ENCODE measurements at places on chromosomes 5 and 9.

GRCh38 chr5:80761966-80762365 lies 107.2 kb upstream of the DHFR start:
- DNase-seq: no peak

DNA sequence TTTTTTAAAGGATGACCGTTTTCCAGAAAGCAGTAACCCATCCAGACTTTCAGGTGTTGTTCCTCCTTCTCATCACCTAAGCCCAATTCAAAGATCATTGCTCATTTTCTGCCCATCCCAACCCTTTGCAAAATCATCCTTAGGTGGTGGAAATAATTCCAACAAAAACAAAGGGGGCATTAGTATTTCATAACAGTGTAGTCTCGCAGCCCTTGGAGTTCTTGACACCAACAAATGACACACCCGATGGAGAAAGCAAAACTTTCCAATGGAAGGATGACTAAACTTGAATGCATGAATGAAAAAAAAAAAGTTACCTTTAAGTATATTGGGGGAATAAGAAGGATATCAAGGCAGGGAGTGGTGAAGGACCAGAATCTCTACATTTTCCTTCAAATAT lies 117.0 kb downstream of the PAPPA start:
- DNase-seq: no peak

GRCh38 chr5:82925061-82925411 lies 152.2 kb downstream of the TMEM167A start:
- no peak for DNase-seq

DNA sequence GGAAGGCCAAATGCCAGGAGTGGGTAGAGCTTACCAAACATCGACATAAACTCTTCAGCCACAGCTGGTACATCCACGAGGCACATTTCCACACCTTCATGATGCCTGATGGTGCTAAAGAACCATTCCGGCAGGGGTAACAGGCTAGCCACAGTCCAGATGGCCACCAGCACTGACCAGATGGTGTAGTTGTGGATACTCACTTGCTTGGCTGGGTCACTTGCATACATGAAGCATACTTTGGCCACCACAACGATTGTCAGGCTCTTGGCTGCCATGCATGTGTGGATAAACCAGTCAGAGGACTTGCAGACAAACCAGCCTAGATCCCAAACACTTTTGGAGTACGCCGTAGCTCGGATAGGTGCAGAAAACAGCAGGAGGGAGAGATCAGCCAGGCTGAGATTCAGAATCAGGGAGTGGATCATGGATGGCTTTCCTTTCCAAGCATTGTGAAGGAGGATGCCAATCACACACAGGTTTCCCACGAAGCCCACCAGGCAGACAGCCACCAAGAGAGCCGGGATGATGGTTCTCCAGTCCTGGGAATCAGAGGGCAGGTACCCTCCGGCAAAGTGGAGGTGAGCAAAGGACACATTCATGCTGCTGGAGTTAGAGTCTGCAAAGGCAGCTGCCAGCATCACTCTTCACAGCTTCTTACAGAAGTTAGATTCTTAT lies 378 bp downstream of the GPR151 start:
- no peak for DNase-seq

DNA sequence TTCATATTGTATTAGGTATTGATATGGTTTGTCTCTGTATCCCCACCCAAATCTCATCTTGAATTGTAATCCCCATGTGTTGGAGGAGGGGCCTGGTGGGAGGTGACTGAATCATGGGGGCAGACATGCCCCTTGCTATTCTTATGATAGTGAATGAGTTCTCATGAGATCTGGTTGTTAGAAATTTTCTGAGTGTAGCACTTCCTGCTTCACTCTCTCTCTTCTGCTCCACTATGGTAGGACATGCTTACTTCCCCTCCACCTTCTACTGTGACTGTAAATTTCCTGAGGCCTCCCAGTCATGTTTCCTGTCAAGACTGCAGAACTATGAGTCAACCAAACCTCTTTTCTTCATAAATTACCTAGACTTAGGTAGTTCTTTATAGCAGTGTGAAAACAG lies 187.4 kb upstream of the SLC24A2 start:
- no peak for DNase-seq

DNA sequence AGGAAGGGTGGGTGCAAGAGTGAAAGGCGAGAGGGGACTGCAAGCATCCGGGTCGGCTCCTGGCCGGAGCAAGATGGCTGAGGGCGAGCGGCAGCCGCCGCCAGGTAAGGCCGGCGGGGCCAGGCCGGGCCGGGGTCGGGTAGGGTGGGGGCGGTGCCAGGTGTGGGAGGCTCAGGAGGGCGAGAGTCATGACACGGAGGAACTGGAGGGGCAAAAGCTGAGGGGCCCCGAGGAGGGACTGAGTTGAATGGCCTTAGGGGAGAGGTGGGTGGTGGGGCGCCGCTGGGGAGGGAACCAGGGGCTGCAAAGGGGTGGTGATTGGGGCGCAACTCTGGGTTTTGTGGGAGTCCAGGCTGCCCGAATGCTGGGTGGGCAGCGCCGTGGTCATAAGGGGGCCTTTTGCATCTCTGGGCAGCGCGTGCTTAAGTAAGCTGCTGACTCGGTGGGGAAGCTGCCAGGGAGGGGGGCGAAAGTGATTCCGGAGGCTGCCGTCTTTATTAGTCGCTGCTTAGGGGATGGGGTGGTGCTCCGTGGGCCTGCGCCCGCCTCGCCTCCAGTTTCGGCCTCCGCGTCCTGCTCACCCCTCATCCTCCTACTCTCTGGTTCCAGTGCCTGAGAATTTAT lies 425 bp downstream of the PTPA start:
- DNase-seq: no peak

- no peak for DNase-seq
These were observed 46.3 kb upstream of the PALM2AKAP2 start for GRCh38 chr9:109733690-109734089.

- DNase-seq: no peak
These were observed 1.1 kb upstream of the GNA14 start for GRCh38 chr9:77649109-77649812.

GRCh38 chr5:132815454-132815853 lies 2.4 kb downstream of the SOWAHA start:
- no peak for DNase-seq

GRCh38 chr5:1781107-1781506 lies 18.5 kb downstream of the MRPL36 start:
- no peak for DNase-seq

DNA sequence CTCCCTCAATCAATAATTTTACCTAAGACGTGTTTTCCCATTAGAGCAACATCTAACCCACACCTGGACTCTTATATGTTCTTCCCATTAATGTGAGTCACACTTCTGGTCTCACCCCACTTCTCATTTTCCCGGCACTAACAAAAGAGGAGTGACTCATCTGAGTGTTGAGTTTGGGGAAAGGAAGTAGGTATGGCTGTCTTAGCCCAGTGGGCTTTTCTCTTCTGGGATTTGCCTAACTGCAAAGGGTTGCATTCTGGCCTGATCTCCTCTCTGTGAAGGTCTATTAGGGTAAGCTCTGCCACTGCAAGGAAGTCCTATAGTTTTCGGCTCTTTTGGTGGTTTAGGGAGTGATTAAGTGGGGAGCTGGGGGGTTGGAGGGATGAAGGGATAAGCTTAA lies 195.6 kb downstream of the KIAA0825 start:
- DNase-seq: no peak

- DNase-seq: no peak
These were observed 82.1 kb downstream of the SLF1 start for GRCh38 chr5:94700592-94700991.

GRCh38 chr9:98819231-98819630 lies 11.8 kb downstream of the GALNT12 start:
- no peak for DNase-seq

GRCh38 chr9:91655215-91655614 lies 231.6 kb upstream of the NFIL3 start:
- no peak for DNase-seq

DNA sequence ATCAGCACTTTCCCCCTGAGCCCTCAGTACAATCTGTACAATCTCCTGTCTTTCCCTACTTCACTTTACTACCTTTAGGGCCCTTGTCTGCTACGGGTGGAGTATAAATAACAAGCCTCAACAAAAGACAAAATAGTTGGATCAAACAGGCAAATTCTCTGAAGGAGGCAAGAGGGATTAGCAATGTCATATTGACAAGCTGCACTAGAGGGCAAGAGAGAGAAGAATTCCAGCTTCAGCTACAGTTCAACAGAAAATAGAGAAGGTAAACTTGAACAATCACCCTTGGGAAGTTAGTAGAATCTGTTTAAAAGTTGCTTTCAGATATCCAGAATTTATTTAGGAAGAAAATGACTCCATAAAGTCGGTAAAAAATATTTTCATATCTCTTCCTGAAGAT lies 68.4 kb upstream of the IZUMO3 start:
- DNase-seq: no peak

DNA sequence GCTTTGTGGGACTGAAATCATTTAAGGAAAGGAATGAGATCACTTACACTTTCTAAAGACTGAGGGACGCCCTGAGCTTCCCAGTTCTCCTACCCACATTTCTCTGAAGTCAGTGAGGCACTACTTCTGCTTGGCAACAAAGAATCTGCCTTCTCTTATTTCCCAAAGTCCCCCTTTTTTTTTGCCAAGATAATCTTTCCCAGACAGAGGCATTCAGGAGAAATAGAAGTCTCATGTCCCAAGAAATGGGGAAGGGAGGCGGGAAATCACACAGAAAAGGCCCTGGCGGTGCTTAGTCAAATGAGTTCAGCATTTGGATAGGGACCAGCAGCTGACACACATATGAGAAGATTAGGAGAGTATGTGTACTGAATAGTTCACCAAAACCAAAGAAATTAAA lies 159.7 kb downstream of the MUSK start:
- no peak for DNase-seq

DNA sequence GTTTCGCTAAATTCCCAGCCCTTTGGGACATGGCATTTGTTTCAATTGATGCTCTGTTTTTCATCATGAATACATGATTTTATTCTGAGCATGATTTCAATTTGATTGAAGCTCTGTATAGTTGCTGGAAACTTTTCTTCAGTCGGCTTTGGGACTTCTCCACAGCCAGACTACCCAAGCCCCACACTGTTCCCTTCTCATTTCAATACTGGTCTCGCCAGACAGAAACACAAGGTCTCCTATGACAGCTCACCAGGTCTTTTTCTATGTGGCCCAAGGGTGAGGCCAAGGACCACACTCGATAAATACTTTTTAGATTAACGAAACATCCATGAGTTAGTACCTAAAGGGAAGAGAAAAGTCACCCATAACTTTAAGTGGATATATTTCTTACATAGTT lies 132.2 kb downstream of the ARL15 start:
- no peak for DNase-seq

DNA sequence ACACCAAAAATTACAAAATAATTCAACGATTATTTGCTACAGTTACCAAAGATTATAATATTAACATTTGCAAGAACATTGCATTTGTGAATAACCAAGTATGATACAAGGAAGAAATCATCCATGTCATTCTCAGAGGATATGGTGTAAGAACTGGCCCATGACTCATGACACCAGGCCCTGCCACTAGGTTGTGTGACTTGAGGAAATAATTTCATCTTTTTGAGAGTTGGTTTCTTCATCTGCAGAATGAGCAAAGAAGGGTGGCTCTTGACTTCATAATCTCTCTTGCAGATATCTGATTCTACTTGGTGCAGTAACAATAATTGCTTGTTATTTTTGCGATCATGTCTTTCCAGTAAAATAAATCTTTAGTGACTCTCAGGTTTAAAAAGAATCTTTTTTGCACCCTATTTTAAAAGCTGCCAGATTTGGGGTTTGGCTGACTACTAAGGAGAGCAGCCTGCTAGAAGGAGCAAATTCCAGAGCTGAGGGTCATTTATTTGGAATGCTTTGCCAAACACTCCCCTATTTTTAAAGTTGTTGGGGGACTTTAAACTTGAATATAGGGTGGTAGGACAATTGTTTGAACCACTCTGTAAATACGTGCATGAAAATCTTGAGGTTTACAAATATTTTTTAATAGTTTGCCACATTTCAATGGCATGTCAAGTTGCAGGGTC lies 23.5 kb downstream of the ITGA1 start:
- no peak for DNase-seq

- DNase-seq: no peak
These were observed 56.6 kb upstream of the EGFL7 start for GRCh38 chr9:136605988-136606660.

GRCh38 chr5:31232273-31232888 lies 38.9 kb downstream of the CDH6 start:
- no peak for DNase-seq

DNA sequence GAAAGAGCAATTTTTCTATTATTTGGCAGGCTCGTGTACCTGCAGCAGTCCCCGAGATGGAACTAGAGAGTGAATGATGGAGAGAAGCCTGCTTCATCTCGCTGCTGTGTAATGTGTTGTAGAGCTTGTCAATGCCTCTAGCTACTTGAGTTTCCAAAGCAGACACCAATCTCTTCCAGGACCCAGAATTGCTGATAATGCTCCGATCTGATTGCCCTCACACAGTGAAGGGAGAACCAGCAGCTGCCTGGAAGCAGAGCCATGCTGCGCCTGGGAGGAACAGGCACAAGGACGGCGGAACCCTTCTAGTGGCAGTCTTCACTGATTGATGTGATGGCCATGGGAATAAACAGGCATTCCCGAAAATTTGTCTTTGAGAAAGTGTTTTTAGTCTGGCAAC lies 288.0 kb downstream of the ICE1 start:
- no peak for DNase-seq

- DNase-seq: no peak
These were observed 146.0 kb downstream of the ADCY2 start for GRCh38 chr5:7541898-7542297.

- no peak for DNase-seq
These were observed 131.3 kb upstream of the NR3C1 start for GRCh38 chr5:143534761-143535154.

DNA sequence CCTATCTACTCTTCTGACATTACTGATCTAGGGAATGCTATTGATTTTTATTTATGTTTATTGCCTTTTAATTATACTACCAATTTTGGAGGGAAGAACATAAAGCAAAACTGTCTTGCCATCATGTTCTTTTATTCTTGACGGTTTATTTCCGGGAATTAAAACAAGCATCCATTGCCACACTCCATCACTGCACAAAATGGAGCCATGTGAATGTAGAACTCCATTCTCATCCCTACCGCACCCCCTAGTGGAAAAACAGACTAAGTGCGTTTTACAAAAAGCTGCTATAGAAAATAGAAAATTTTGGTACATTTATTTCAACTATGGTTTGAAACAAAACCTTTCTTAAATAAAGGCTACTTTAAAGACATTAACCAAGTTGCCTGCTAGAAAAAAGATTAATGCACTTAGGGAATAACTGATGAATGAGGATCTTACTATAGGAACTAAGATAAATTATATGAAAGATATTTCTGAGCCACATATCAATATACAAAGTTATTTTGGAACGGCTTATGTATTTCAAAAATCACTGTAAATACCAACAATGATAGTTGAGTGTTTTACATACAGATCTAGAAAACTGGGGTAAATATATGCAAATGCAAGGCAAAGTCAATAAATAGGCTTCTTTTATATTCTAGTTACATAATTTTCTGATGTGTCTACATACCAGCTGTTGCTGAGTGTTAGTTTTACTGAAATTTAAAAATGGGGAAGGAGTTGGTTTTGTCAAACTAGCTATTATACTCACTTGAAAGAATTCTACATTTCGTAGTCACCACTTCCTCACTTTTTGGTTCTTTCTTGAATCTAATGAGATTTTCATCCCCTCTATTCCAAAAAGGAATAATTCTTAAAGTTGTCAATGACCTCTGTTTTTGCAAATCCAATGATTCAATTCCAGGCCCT lies 26.5 kb downstream of the OXCT1 start:
- DNase-seq: no peak

Data from nucleus accumbens (tissue), 56 donors.